ENCODE measurements at places on chromosomes 16 and 17. TPM values are rescaled to one million over a fixed set of nuclear protein-coding genes. Genes with fewer than 3 reads are reported as not detected.

GRCh38 chr17:36500745-36501225 is 14.3 kb downstream of the ZNHIT3 start:
- DNase-seq: no peak

- no peak for DNase-seq
Measured at GRCh38 chr17:69760562-69760961, 314.5 kb upstream of the KCNJ16 start.

GRCh38 chr17:37294888-37295287 is 80.9 kb upstream of the C17orf78 start:
- no peak for DNase-seq

DNA sequence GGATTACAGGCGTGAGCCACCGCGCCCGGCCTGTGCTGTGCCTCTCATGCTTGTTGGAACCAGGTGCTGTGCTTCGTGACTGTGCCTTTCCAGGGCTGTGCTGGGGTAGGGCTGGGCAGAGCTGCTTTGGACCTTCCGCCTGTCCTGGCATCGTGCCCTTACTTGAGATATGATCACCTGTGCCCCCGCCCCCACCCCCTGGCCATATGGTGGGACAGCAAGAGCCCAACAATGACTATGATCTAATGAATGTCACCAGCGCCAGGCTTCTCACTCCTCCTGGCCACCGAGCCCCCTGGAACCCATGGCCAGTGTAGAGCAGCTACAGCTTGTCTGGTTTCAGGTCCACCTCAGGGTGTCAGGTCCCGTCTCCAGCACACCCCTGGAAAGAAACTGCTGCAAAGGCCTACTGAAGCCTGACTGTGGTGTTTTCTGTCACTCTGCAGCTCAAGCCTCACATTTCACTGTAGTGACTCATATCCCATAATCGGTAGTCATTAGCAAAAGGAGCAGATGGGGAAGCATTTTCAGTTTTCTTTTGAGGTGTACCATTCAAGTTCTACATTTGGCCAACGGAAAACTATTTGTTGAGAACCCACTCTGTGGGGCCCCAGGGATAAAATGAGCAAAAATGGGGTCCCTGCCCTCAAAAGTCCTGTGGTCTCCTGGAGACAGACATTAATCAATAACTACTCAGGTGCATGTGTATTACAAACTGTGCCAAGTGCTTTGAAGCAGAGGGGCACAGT is 22.1 kb downstream of the FCSK start:
- no peak for DNase-seq

- DNase-seq: no peak
Measured at GRCh38 chr16:81716478-81717225, 62.4 kb upstream of the PLCG2 start.

- no peak for DNase-seq
Measured at GRCh38 chr17:82740906-82741759, 5.7 kb downstream of the FN3K start.

The TBC1D3G gene
- not detected for total RNA-seq

The KRT222 gene
- total RNA-seq: not detected

The CD300C gene
- not detected for total RNA-seq

The GPS1 gene
- total RNA-seq: 154 TPM

The AXIN2 gene
- total RNA-seq: 66.5 TPM

The GPR179 gene
- total RNA-seq: 0.20 TPM

The CLEC3A gene
- not detected for total RNA-seq
